WTC11 (cell line): ENCODE measurements at places on chromosomes 5 and 9.

DNA sequence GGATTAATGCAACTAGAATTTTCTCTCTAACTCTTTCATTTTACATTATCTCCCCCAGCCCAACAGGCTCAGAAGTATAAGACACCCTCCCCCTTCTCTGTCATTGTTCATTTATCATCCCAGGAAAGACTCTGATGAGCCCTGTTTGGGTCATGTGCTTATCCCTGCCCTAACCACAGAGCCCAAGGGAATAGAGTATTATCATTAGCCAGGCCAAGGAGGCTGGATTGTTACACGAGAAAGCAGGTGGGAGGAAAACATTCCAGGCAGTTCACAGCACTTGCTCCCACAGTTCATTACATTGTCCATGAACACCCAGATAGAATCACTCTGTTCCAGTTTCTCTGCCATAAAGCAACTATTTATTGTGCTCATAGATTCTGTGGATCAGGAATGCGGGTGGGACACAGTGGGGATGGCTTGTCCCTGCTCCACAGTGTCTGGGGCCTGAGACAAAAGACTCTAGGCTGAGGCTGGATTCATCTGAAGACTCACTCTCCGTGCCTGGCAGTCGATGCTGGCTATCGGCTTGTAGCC, 59.5 kb upstream of the TMEM215 start:
- no peak overlapping the region for H3K27ac ChIP-seq
- no peaks in the 10 kb centered on the region; the same call in 1 of the 2 replicates for H3K27me3 ChIP-seq
- no peak overlapping the region for H3K4me3 ChIP-seq
- DNase-seq: no peak
- no peaks in the 10 kb centered on the region for H3K4me1 ChIP-seq

- peaks cover 36% of the 10 kb centered on the region for H3K36me3 ChIP-seq
- DNase-seq: no peak
- H3K27ac ChIP-seq: no peak overlapping the region
- H3K4me1 ChIP-seq: no peaks in the 10 kb centered on the region
These were observed 1495.8 kb downstream of the EFNA5 start for GRCh38 chr5:106174903-106175302.

GRCh38 chr9:79813258-79813638, 241.5 kb downstream of the TLE4 start:
- H3K4me1 ChIP-seq: peaks cover 62% of the 10 kb centered on the region
- no peaks in the 10 kb centered on the region for H3K36me3 ChIP-seq
- no peak overlapping the region for H3K27ac ChIP-seq
- no peak for DNase-seq
- no peak overlapping the region for H3K4me3 ChIP-seq

DNA sequence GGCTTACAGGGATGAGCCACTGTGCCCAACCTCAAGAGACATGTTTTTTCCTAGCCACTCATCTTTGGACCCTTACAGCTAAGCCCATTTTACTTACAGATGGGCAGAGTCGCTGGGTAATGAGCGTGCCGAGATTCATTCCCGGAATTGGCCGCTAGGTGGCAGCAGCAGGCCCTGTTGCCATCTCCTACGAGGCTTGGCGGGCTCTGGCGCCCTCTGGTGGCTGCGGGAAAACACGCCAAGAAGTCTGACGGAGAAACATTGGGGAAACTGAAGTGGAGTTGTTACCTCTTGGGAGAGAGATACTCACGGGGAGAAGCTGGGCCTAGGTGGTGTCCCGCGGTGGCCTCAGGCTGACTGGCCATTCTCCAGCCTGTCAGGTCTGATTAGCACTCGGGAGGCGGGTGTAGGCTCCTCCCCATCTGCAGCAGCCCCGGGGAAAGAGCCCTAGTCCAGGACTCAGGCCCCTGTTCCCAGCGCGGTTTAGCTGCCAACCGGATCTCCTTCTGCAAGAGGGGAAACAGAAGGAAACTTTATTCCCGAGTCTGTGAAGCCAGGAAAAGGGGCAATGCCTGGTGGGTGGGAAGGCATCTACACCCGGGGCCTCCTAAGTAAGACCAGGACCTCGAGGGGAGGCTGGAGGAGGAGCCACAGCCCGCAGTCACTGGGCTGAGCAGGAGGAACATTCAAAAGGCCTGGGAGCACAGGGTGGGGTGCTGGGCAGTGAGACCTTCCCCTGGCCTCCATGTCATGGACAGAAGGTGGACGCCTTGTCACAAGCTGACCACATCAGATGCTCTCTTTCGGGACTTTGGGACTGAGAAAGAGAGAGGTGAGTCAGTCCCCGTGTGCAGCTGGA, 9.7 kb downstream of the PTGES2 start:
- peak overlapping the region; percentile 50 for H3K4me3 ChIP-seq
- H3K27me3 ChIP-seq: no peaks in the 10 kb centered on the region
- H3K4me1 ChIP-seq: peaks cover 10% of the 10 kb centered on the region
- DNase-seq: peak; percentile 98
- 0 out of 2 replicates have a peak overlapping the region, but pooled peaks have one; percentile 63 for H3K27ac ChIP-seq
- peaks cover 19% of the 10 kb centered on the region for H3K36me3 ChIP-seq

- no peak for DNase-seq
- no peak overlapping the region for H3K27ac ChIP-seq
- no peaks in the 10 kb centered on the region for H3K27me3 ChIP-seq
- H3K36me3 ChIP-seq: no peaks in the 10 kb centered on the region
These were observed 84.9 kb downstream of the NTRK2 start for GRCh38 chr9:84754461-84754860.

- no peak overlapping the region for H3K4me3 ChIP-seq
- H3K27me3 ChIP-seq: no peaks in the 10 kb centered on the region
- H3K4me1 ChIP-seq: peaks cover 27% of the 10 kb centered on the region
- no peak for DNase-seq
These were observed 999.6 kb upstream of the DMAC1 start for GRCh38 chr9:8799206-8799605.

GRCh38 chr5:5219541-5219940, 79.4 kb downstream of the ADAMTS16 start:
- H3K36me3 ChIP-seq: peaks cover 38% of the 10 kb centered on the region
- no peak overlapping the region for H3K4me3 ChIP-seq
- H3K4me1 ChIP-seq: peaks cover 14% of the 10 kb centered on the region
- H3K27me3 ChIP-seq: no peaks in the 10 kb centered on the region
- no peak overlapping the region for H3K27ac ChIP-seq
